ENCODE measurements at places on chromosomes 16 and 17. TPM values are rescaled to one million over a fixed set of nuclear protein-coding genes. Genes with fewer than 3 reads are reported as not detected.

The C16orf54 gene
- 0.73 TPM for total RNA-seq

GRCh38 chr17:19447085-19447583 is 36.1 kb downstream of the RNF112 start:
- no peak for DNase-seq

GRCh38 chr16:71965223-71965622 is 35.0 kb downstream of the PKD1L3 start:
- DNase-seq = no peak

- no peak for DNase-seq
Observed at GRCh38 chr16:8915722-8916301, 33.7 kb downstream of the LITAFD start.

The OR2C1 gene
- total RNA-seq = not detected

- DNase-seq = peak; percentile 56
Observed at GRCh38 chr17:63934183-63935112, 2.3 kb upstream of the CD79B start.

The MYH13 gene
- not detected for total RNA-seq

The AIPL1 gene
- total RNA-seq = not detected

GRCh38 chr17:63529711-63530556 is 6.8 kb downstream of the KCNH6 start:
- peak; percentile 56 for DNase-seq

DNA sequence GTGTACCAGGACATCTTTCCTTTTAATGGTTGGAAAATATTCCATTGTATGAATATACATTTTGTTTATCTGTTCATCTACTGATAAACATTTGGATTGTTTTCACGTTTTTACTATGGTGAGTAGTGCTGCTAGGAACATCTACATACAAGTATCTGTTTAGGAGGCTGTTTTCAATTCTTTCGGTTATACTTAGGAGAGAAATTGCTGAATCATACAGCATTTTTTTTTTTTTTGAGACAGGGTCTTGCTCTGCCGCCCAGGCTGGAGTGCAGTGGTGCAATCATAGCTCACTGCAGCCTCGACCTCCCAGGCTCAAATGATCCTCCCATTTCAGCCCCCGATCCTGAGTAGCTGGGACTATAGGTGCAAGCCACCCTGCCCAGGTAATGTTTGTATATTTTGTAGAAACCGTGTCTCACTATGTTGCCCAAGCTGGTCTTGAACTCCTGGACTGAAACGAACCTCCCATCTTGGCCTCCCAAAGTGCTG is 122.9 kb downstream of the CRLF3 start:
- no peak for DNase-seq

DNA sequence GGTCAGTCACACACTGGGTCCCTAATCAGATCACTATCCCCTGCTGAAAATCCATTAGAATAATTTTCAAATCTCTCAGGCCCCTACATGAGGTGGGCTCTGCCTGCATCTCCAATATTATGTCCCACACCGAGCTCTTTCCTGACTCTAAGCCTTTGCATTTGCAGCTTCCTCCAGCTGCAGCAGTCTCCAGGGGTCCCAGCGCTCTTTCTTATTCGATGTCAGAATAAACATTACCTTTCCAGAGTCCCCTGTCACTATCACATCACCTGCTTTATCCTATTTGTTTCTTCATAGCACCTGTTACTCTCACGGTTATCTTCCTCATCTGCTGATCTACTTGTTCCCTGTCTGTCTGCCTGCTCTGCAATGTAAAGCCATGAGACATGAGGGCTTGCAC is 57.3 kb upstream of the MON1B start:
- DNase-seq = no peak

GRCh38 chr17:28985950-28986713 is 19.7 kb downstream of the SEZ6 start:
- no peak for DNase-seq

All from Right ventricle myocardium inferior (tissue), 1 donor.